Activated CD4-positive, alpha-beta T cell treated with anti-CD3 and anti-CD28 coated beads for 4 hours (primary cell): ENCODE measurements at places on chromosomes 5 and 9.

DNA sequence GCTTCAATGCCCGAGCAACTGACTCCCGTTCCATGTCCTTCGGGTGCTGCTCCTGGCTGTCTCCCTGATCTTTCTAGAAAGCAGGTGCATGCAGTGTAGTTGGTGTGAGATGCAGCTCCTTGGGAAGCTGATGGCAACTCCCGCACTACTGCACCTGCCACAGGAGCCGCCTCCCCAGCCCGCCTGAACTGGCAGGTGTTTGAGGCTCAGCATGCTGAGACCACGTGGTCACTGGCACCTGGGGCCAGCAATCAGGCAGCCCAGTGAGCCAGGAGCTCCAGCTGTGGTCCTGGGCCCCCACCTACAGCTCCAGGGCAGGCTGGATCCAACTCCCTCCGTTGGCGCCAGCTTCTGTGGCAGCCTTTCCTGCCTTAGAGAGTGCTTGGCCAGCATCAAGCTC is 111.5 kb downstream of the ICE1 start:
- DNase-seq = no peak

DNA sequence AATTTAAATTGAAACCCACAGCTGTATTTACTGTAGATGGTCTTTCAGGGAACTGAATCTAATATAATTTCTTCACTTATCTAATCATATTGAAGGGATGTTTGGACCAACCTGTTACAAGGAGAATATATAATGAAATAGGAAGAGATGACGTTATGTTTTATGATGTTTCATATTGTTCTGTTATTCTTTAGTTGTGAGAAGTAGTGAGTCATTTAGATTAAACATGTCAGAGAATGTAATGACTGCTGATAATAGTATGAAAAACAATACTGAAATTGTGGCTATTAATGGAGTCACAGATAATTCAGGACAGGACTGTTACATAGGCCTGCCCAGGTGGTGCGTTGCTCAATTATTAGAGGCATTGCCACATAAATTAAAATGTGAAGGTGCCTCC is 1993.4 kb downstream of the EFNA5 start:
- no peak for DNase-seq

- DNase-seq = no peak
These were observed 25.7 kb upstream of the TNC start for GRCh38 chr9:115143689-115144088.

DNA sequence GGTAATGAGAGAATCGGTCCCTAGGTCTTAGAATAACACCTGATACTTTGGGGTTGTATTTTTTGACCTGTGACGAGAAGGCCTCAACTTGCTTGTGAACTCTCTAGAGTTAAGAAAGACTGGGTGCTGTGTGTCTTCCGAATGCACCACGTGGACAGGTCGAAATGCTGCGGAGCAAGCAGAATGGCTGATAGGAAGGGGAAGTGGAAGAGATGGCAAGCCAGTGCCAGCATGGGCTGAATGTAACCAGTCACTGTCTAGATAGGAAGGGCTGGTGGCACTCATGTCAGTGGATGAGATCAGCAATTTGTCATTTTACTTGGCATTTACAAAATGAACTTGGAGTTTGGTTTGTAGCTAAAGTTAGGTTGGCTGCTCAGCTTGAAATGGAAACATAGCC is 5.6 kb downstream of the OTULINL start:
- no peak for DNase-seq

- no peak for DNase-seq
These were observed 41.9 kb upstream of the CTSL start for GRCh38 chr9:87683751-87684626.

GRCh38 chr5:150540615-150541396 is 32.9 kb downstream of the NDST1 start:
- no peak for DNase-seq

- DNase-seq = no peak
These were observed 76.6 kb downstream of the RORB start for GRCh38 chr9:74573640-74574191.

DNA sequence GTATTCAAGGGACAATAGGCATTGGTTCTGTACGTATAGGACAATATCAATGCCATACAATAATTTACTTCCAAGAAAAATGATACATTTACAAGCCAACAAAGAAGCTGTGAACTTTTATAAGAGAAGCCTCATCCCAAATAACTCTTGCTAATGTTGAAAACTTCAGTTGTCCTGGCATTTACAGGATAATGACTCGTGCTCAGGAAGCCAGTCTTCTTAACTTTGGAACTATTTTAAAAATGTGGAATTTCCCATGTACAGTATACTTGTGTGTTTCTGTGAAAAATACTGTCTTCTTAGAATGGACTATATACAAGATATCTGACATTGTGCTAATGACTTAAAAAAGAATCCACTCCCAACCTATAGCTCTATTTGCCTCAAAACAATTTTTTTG is 1479.3 kb upstream of the CDH9 start:
- DNase-seq = no peak

GRCh38 chr5:93967923-93968322 is 226.5 kb upstream of the POU5F2 start:
- no peak for DNase-seq

GRCh38 chr5:141838326-141839014 is 39.7 kb downstream of the PCDH1 start:
- no peak for DNase-seq

- no peak for DNase-seq
These were observed 131.3 kb upstream of the DAP start for GRCh38 chr5:10892147-10892910.

DNA sequence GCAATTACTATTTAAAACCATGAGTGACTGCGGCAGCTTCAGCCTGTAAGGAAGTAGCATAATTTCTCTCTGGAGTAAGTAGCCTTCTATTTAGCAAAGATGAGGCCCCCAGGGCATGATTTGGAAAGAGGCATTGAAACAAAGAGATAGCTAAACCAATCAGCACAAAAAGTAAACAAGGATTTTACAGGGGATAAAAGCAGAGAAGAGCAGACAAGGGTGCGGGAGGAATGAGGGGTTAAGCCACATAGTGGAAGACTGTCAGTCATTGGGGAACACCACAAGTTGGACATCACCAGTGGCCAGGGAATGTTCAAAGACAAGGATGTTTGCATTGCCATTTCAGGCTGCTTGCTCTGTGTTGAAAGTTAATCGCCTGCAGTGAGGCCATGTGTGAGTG is 24.0 kb upstream of the C5orf63 start:
- DNase-seq = no peak

DNA sequence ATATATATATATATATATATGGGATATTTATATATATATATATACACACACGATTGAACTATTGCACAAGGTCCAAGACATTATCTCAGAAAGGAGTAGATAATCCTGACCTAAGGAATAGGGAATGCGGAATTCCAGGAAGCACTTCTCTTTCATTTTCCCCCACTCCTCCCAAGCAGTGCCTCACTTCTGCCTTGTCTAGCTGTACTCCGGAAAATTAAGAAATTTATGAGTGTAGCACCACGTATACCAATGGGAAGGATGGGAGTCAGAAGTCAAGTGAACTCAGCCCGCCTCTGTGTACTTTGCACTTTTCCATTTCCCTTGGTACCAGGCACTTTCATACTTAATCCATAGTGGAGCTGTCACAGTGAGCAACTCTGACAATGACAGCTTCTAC is 10.9 kb downstream of the SLC36A1 start:
- DNase-seq = no peak

- DNase-seq = no peak
These were observed 1329.5 kb upstream of the WWC1 start for GRCh38 chr5:166961913-166962312.

- DNase-seq = no peak
These were observed 66.0 kb downstream of the GNAQ start for GRCh38 chr9:77965445-77966123.

GRCh38 chr5:88889189-88890069 is 6.4 kb upstream of the MEF2C start:
- DNase-seq = no peak

GRCh38 chr9:82820186-82820585 is 242.8 kb downstream of the RASEF start:
- DNase-seq = no peak

GRCh38 chr5:127307868-127308267 is 17.3 kb downstream of the MEGF10 start:
- no peak for DNase-seq

DNA sequence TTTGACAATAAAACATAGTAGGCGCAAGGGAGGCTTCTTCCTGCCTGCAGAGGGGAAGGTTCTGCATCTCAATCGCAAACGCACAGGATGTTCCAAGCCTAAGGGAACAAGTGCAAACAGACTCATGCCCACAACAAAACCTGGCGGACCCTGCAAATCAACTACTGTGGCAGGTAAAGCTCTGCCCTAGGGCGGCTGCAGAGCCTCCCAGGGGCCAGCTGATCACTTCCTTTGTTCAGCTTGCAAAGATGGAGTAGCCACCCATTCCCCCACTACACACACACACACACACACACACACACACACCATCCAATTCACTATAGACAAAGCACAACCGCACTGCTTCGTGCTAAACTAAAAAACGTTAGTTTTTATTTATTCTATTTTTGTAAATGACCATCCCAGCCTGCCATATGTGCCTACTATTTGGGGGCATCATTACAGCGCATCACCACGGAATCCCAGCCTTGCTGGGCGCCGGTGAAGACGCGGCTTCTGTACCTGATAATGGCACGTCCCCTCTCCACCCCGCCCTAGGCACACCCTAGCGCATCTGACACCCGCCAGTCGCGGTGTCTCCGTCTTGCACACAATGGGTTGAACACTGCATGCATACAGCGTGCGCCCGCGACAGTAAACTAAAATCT is 57.6 kb downstream of the DPYSL3 start:
- DNase-seq = no peak

GRCh38 chr5:171450423-171451331 is 31.2 kb downstream of the FGF18 start:
- DNase-seq = no peak

- DNase-seq = no peak
These were observed 65.8 kb downstream of the ERAP1 start for GRCh38 chr5:96741891-96742309.

DNA sequence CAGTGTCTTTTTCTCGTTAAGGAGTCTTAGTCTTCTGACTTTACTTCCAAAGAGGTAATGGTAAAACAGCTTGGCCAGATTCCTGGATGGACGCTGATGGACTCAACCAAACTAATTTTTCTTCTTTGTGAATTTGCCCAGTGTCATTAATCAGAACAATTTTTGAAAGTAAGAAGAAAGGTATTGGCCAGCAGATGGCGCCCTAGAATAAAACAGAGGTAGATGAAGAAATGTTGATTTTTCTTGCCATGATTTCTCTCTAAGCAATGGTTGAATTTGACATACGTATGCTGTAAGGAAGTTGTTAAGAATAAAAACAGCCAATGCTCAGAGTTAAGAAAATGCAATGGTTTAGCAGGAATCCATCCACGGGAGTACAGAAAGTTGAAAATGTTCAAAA is 500.0 kb downstream of the DIRAS2 start:
- DNase-seq = peak; percentile 55

GRCh38 chr5:80712919-80713318 is 58.1 kb upstream of the DHFR start:
- no peak for DNase-seq

DNA sequence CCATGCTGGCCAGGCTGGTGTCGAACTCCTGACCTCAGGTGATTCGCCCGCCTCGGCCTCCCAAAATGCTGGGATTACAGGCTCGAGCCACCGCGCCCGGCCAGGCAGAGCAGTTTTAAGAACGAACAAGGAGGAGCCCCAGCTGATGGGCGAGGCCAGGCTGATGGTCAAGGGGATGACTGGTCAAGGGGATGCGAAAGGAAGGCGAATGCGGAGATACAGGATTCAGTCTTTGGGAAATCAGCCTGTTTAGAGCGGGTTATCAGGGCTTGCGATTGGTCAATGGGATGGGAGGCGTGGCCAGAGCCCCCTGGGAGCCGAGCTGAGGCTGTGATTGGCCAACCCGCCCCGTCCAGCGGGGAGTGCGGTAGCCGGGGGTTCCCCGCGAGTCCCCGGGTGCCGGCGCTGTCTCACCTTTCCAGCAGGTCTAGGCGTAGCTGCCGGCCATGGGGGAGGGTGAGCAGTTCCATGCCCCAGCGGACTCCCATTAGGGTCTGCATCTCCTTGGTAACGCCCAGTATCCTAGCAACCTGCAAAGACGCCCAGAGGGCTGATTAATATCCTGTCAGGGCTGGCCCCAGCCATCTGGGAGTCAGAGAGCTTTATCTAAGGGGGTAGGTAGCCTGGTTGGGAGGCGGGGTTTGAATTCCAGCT is 7.5 kb upstream of the TOR2A start:
- no peak for DNase-seq

- no peak for DNase-seq
These were observed 19.0 kb downstream of the ACTL7B start for GRCh38 chr9:108836781-108837180.

GRCh38 chr5:40518485-40518917 is 161.2 kb upstream of the PTGER4 start:
- DNase-seq = no peak

GRCh38 chr5:67315082-67315989 is 118.7 kb upstream of the CD180 start:
- no peak for DNase-seq

DNA sequence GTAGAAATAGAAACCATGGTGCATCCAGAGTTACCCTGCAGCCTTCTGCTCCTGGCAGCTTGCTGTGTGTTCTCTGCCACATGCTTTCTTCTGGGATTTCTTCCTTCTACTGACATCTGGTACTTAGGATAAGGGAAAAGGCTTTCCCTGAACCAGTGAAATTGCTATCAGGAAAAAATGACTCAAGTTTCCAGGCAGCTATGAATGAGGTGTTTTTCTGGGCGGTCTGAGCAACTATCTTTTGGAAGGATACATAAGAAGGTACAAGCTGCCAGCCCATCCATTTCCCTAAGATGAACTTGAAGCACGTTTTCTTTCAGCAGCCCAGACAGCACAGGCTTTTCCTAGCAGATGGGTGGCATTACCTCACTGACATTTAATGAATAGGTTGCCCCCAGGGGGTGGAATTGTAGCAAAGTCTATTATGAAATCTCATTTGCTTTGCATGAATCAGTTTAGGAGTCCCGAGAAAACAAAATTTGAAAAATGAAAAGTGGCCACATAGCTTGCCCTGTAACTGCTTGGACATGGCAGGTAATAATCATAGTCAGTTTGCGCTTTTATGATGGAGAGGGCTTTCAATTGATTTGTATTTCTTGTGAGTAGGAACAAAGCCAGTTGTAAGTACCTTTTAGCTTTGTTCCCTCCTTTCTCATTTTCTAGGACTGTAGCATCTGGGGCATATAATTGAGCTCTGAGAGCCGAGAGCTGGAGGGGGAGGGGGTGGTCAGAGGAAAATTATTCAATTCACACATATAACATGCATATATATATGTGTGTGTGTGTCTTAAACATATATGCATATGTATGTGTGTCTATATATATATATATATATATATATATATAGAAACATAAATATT is 108.5 kb downstream of the C9orf152 start:
- DNase-seq = no peak

DNA sequence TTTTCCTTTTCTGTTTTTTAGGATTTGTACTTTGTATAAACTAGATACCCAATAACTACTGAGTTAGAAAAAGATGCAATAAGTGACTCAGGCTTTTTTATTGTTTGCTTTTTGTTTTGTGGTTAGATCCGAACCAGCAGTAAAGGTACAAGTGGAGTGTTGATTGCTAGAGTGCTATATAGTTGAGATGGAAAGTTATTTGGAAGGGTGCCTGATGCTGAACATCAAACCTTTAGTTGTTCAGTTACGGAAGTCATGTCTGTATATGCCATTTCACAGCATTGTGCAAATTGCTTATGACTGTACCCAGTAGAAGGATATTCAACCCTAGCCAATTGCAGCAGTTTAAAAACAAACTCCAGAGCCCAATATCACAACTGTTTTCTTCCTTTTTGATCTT is 285.1 kb downstream of the MAT2B start:
- no peak for DNase-seq
